Endothelial cell of coronary artery (primary cell): ENCODE measurements at places on chromosomes 4 and X. TPM values are rescaled to one million over a fixed set of nuclear protein-coding genes. Genes with fewer than 3 reads are reported as not detected.

The MAGEB6B gene
- not detected in 2 replicates for total RNA-seq

The SOD3 gene
- total RNA-seq, result 0.19 TPM in 1 of 2 replicates, not detected in the other

The SMS gene
- 220 and 222 TPM in 2 replicates for total RNA-seq

The SORBS2 gene
- 27.5 and 48.8 TPM in 2 replicates for total RNA-seq

The LYAR gene
- 21.5 and 25.2 TPM in 2 replicates for total RNA-seq

The CLNK gene
- total RNA-seq, result not detected in 2 replicates

The CCNA2 gene
- total RNA-seq, result 21.6 and 52.5 TPM in 2 replicates

The FANCB gene
- 4.0 and 4.6 TPM in 2 replicates for total RNA-seq

The SFRP2 gene
- total RNA-seq, result not detected in 2 replicates
